ENCODE measurements at places on chromosomes 4 and X. TPM values are rescaled to one million over a fixed set of nuclear protein-coding genes. Genes with fewer than 3 reads are reported as not detected.

The GASK1B gene
- total RNA-seq: 114 TPM

The TBL1X gene
- total RNA-seq: 4.1 TPM

The PAGE2 gene
- total RNA-seq: not detected

The PAGE5 gene
- total RNA-seq: not detected

The NOX1 gene
- not detected for total RNA-seq

The UGT2A1 gene
- total RNA-seq: not detected

The TMEM185A gene
- total RNA-seq: 10.2 TPM

The SASH3 gene
- total RNA-seq: not detected

The BEX4 gene
- total RNA-seq: 22.8 TPM

The SYN1 gene
- not detected for total RNA-seq
